Activated T-helper 1 cell treated with anti-CD3 and anti-CD28 coated beads, Interleukin-2, amount 50 U/mL, for 16 hours (primary cell): ENCODE measurements at places on chromosomes 5 and 9.

- DNase-seq = no peak
These were observed 55.8 kb downstream of the NSG2 start for GRCh38 chr5:174101195-174101730.

DNA sequence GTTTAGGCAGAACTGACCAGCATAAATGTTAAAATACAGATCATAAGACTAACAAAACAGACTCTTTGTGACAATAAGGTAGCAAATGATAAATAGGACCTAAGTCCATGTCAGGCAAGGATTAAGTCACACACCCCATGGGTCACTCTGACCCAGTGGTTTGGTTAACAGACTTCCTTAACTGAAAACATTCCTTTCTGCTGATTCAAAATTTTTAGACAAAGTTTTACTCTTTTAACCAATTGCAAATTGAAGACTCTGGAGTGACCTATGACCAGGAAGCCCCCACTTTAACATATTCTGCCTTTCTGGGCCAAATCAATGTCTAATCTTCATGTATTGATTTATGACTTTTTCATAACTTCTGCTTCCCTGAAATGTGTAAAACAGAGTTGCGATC lies 4.9 kb upstream of the NXNL2 start:
- no peak for DNase-seq

DNA sequence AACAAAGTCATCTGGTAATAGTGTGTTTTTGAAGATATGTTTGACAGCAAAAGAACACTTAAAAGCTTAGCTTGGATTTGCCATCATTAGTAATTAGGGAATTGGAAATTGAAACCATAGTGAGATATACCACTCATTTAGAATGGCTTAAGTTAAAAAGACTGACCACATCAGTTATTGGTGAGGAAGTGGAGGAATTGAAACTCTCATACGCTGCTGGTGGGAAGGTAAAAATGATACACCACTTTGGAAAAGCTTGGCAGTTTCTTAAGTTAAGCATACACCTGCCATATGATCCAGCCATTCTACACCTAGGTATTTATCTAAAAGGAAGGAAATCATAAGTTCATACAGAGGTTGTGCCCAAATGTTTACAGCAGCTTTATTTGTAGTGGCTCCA lies 213.2 kb downstream of the TRIO start:
- no peak for DNase-seq

DNA sequence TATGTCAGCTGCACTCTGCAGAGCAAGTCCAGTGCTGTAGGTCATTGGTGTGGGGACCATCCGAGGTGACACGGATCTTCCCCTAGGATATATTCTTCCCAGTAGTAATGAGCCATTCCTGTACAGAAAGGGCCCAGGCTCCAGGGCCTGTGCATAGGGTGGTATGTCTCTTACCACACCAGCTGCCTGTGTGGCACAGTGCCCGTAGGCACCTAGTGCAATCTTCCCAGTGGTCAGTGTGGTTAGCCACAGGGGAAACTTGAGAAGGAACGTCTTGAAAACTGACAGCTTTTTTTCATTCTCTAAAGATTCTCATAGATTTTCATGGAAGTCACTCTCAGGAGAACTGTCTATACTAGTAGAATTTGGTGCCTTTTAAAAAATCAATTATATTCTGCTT lies 39.8 kb downstream of the CYSTM1 start:
- no peak for DNase-seq

DNA sequence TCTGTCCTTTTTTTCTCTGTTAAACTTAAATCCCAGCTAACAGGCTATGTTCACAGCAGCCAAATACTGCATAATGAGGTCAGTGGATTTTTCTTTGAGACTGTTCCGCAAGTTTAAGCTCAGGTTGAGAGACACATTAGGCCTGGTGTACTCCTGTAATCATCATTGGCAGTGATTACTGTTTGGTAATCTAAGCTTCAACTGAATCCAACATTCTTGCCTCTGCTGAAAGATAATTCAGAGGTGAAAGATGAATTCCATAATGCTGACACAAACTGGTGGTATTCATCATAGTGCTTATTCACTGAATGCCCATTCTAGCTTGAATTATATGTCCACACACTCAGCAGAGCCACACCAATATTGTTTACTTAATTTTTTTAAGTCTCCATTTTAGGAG lies 108.5 kb downstream of the NFIB start:
- no peak for DNase-seq

GRCh38 chr5:58890701-58891085 lies 307.8 kb downstream of the RAB3C start:
- no peak for DNase-seq
